SJSA1 (cell line): ENCODE measurements at places on chromosomes 11 and 22. TPM values are rescaled to one million over a fixed set of nuclear protein-coding genes. Genes with fewer than 3 reads are reported as not detected.

DNA sequence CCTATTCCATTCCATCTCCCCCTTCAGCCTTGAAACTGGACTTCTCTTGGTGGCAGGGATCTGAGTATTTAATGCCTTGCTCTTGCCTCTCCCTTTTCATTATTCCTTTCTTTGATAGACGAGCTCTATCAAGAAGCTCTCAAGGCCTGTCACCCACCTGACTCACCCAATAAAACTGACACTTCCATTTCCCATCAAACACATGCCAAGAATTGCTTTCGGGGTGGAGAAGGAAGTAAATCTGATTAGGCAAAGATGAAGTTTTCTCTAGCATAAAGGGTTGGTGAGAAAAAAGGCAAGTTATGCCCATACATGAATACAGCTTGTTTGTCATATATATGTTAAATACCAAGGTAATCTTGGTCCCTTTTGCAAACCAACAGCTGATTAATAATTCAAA lies 34.9 kb upstream of the MYEOV start:
- no peak for DNase-seq

- DNase-seq = no peak
Observed at GRCh38 chr11:11230802-11231562, 122.1 kb downstream of the CSNK2A3 start.

- DNase-seq = no peak
Observed at GRCh38 chr11:7252683-7253213, 1.0 kb downstream of the SYT9 start.

GRCh38 chr11:102186551-102187191 lies 76.4 kb downstream of the YAP1 start:
- no peak for DNase-seq

SLC22A6 gene
- not detected in 2 replicates for total RNA-seq
